ENCODE measurements at places on chromosomes 11 and 22.
A peak's percentile ranks its signal among the peaks of the same experiment; 100 is the strongest.

GRCh38 chr11:64659417-64660144 is 63.4 kb downstream of the NRXN2 start:
- ATAC-seq: no peak

GRCh38 chr22:47460176-47460575 is 697.7 kb downstream of the TBC1D22A start:
- no peak for ATAC-seq

DNA sequence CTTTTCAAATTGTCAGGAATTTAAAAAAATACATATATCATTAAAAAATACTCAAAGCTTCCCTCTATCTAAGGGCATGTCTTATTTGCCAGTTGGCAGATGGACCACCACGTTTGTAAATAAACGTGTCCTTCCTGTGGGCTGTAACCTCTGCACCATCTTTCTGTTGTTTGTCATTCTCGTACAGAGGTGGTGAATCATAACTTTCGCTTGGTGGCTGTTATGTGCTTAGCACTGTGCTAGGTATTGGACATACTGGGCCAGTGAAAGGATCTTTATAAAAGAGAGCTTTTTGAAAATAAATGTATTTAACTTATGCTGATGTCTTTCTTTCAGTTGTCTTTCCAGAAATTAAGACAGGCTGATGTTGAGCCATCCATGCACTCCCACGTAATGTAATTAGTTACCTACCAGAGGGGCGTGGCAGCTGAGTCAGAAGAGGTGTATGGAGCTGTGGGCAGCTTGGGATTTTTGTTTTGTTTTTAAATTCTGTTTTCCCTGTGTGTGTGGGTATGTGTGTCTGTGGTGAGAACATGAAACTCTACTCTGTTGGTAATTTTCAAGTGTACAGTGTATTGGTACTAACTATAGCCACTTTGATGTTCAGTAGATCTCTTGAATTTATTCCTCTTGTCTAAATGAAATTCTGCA is 62.7 kb downstream of the TECTA start:
- ATAC-seq: peak; percentile 36

DNA sequence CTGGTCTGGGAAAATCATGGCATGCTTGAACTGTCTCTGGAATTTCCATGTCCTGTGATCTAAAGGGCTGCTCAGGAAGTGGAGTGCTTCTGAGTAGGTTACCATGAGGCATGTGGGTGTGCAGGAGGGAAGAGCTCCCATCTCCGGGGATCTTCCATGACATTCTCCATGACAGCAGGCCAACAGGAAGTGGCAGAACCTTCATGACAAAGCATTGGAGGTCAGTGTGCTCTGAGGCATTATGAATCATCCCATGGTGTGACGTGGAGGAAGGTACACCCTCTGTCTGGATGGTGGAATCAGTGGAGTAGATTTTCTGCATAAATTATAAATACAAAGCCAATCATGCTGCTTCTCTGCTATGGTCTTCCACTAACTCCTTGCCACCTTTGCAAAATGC is 139.6 kb upstream of the E2F8 start:
- no peak for ATAC-seq

GRCh38 chr11:58505849-58506248 is 2.1 kb downstream of the OR5B21 start:
- peak; percentile 83 for ATAC-seq

- no peak for ATAC-seq
Observed at GRCh38 chr11:125258291-125259032, 93.9 kb downstream of the PKNOX2 start.

GRCh38 chr11:103279821-103280220 is 170.6 kb downstream of the DYNC2H1 start:
- no peak for ATAC-seq

DNA sequence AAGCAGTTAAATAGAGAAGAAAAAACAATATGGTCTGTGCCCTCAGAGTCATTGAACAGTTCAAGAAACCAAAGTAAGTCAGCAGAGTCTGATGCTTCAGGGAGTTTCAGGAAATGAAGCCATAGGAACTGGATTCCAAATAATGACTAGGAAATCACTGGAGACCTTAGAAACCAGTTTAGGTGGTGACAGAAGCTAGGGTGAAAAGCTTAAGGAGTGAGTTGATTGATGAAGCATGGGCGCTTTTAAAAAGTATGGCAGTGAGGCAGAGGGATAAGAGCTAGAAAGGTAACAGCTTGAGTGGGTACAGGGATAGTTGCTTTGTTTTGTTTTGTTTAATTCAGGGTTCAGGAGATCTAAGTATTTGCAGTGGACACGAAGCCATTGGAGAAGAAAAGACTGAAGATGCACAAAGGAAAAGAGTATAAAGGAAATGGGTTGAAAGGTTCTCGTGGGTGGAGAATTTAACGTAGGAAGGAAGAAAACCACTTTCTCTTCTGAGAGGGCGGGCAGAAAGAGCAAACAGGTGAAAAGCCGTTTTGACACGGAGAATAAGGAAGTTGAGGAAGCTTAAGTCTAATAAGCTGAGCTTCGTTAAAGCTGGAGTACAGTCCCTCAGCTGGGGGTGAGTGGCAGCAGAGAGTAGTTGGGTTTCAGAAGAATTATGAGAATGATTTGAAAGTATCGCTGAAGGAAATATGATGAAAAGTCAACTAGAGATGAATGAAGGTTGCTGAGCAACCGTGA is 14.8 kb downstream of the SGSM3 start:
- ATAC-seq: peak; percentile 69

GRCh38 chr11:122491509-122491908 is 164.0 kb upstream of the UBASH3B start:
- ATAC-seq: no peak

- ATAC-seq: no peak
Observed at GRCh38 chr11:6653097-6653496, 2.5 kb downstream of the DCHS1 start.

- ATAC-seq: no peak
Observed at GRCh38 chr11:66546966-66547661, 411 bp downstream of the ACTN3 start.

Measured in activated CD4-positive, CD25-positive, alpha-beta regulatory T cell treated with anti-CD3 and anti-CD28 coated beads, Interleukin-2, amount 50 U/mL, for 24 hours (primary cell).